ENCODE measurements at places on chromosomes 3 and 15.

GRCh38 chr3:185950728-185951127, 12.9 kb upstream of the TRA2B start:
- no peak for DNase-seq

- DNase-seq, result no peak
These were observed 24.9 kb downstream of the APPL1 start for GRCh38 chr3:57252404-57252803.

- DNase-seq, result no peak
These were observed 742.0 kb upstream of the CFAP20DC start for GRCh38 chr3:59791774-59792308.

DNA sequence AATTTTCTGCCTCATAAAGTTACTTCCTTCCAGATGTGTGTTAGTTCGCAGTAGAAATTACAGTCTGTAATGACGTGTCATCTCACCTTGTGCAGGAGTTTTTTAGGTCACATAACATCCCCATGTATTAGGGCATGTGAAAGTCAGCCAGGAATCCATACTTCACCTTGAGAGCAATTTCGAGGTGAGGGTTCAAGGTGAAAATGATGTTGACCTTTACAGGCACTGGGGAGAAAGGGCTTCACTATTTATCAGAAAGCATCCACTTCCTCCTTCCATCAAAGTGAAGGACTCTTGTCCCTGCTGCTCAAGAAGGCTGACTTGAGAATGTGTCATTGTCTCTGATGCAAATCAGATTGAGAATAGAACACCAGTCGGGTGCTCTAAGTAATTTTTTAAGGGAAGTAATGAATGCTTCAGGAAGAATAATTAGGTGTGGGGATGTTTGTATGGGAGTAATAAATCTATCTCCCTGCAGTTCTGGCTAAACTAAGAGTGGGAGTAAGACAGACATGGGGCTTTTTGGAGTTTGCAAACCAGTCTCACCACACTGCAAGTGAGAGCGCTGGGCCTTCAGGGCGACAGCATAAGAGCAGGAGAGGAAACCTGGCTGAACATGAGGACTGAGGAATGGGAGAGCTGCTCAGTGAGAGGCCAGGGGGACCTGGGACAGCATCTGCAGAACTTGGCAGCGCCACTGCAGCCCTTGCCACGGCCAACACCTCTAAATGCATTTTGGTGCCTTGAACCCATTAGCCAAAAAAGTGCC, 85.9 kb upstream of the IL12A start:
- no peak for DNase-seq

DNA sequence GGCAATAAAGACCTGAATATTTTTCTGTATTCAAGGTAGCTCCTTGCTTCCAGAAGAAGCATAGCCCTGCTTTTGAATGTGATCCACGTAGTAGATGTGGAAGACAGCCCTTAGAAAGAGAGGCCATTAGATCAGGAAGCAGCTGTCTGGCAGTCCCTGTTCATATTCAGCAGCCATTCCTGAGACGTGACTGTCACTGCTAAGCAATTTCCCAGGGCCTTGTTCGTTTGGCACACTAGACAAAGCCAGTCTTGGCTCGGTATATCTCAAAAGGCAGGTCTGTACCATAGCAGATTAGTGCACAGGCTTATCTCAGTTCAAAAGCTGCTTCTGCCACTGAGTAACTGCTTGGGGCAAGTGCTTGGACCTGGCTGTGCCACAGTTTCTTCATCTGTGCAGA, 287.8 kb upstream of the MCTP2 start:
- no peak for DNase-seq

DNA sequence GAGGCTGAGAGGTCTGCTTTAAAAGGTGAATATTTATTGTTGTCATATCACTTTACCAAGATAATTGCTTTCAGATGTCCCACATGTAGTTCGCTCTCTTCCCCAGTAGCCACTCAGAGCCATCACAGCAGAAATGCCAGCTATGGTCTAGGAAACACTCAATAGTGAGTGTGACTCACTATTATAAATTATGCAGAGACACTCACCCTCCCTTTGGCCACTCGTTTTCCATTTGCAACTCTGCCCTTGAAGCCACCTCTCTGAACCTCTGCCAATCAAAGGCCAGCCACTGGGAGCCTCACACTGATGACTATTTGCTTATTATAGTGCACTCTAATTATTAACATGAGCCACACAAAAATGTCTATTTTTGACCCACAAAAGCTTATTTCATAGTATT, 328.1 kb upstream of the ATP10A start:
- no peak for DNase-seq

DNA sequence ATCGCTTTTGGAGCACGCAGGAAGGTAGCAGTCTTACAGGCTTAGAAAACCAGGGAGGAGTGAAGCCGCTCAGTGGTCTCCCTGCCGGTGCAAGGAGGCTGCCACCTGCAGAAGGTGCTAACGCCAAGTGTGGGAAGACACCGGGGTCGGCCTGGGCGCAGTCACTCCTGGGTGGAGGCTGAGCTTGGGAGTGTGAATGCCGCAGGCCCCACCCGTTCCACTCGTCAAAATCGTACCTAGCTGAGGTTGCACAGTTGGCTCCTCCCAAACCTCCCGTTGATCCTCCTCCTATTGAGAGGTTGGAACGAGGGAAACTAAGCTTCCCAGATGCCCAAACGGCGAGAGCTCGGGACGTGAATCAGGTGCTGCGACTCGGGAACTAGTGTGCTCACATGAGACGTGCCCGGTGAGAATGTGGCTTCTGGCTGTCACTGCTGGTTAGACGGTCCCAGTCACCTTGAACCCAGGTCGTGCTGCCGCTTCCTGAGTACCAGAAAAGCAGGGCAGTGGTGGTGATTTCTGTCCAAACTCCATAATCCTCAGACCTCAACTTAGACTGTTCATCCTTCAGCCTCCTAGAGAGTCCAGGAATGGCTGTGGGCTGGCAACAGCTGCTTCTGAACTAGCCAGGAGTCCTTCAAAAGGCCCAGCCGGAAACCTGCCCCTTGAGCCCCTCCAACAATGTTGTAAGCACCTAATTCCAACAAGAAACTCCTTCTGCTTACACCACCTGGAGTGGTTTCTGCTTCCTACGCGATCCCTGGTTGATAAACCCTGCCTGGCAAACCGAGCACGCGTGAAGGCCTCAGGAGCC, 156.0 kb downstream of the XXYLT1 start:
- no peak for DNase-seq

DNA sequence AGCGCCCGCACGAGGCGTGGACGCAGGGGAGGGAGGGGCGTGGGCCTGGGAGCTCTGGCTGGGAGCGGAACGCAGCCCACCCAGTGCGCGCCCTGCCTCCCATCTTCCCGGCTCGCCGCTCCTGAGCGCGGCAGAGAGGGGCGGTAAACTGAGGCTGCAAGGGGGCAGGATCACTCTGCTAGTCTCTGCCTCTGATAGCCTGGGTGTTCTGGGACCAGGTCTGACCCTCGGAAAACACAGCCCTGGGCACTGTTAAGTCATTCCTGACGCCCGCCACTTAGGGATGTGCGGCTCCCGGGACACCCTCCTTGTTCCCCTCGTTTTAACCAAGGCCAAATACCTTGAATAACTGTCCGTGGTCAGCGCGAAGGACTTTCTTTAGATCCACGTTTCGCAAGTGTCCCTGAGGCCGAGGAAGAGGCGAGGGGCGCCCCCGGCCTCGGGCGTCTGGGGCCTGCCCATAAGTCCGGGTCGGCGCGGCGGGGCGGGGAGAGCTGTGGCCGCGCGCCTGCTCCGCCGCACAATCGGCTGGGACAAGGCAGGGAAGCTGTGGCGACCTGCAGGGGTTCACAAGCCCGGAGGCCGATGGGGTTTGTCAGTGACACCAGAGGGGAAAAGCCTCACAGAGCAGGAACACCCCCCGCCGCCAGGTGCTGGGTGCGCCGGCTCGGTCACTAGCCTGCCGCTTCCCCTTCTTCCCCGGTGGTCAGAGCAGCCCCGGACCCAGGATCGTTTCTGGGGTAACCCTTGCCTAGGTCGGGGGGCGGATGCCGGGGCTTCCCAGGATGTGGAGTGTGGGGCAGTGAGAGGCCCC, 1.5 kb downstream of the ITPKA start:
- no peak for DNase-seq

Measured in mesenteric fat pad (tissue), 1 donor.